Stimulated activated CD8-positive, alpha-beta memory T cell treated with anti-CD3 and anti-CD28 coated beads, Interleukin-4, amount 100 ng/mL, for 1 hour (primary cell): ENCODE measurements at places on chromosomes 2 and 18.

DNA sequence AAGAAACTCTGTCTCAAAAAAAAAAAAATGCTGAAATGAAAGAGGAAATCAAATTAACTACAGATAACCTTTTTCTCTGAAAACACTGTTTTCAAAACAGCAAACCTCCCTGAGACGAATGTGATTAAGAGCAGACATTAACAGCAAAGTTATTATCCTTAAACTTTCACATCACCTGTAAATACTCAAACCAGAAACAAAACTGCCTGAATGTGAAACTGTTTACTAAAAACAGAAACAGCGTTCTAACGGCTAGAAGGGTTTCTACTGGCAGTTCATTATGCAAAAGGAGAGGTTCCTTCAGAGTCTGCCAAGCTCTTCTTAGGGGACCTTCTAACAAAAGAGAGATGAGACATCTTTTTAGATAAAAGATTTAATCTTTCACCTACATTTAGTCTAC, 45.9 kb downstream of the PNO1 start:
- DNase-seq = no peak

DNA sequence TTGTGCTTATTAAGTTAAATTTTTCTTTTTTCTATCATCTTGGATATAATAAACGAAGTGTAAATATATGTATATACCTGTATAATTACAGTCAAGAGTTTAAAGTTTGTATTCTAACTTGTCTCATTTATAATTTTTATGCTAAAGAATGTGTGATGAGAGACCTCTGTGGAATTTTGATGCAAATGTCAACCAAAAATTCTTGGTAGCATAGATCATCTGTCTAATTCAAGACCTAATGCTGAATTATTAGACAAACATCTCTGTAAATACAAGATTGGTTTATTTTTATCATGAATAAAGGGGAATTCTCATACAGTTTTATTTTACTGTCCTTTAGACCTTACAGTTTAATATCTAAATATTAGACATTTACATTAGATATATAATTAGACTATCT, 149.2 kb upstream of the VWC2L start:
- DNase-seq = no peak

DNA sequence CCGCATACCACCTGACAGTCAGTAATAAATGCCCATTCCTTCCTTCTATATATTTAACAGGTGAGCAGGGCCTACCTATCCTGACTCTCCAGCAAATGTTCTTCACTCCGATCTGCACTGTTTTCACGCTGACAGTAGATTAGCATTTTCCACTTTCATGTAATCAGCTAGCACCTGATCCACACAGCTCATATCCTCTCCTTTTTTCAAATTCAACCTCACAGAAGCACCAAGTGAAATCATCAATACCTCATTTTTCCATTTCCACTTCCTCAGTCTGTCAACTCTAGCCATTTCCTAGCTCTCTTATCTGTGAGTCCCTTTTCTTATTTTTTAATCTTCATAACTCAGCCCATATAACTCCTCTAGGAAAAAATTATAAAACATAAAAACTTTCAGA, 402.8 kb downstream of the ZEB2 start:
- DNase-seq = no peak

GRCh38 chr2:188367164-188367563, 75.5 kb downstream of the GULP1 start:
- DNase-seq = no peak

DNA sequence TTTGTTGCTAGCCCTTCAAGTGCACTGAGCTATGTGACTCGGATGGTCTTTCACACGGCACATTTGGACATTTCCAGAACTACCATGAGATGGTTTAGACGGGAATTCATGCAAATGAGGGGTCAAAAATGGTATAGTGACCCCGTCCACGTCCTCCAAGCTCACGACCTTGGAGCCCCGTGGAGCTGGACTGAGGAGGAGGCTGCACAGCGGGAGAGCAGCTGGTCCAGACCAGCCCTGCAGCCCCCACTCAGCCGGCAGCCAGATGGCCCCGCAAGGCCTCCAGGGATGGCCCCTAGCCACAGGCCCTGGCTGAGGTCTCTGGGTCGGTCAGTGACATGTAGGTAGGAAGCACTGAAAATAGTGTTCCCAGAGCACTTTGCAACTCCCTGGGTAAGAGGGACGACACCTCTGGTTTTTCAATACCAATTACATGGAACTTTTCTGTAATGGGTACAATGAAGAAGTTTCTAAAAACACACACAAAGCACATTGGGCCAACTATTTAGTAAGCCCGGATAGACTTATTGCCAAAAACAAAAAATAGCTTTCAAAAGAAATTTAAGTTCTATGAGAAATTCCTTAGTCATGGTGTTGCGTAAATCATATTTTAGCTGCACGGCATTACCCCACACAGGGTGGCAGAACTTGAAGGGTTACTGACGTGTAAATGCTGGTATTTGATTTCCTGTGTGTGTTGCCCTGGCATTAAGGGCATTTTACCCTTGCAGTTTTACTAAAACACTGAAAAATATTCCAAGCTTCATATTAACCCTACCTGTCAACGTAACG, 88.8 kb downstream of the EPAS1 start:
- DNase-seq = no peak

GRCh38 chr2:63763391-63763941, 78.2 kb upstream of the UGP2 start:
- no peak for DNase-seq

DNA sequence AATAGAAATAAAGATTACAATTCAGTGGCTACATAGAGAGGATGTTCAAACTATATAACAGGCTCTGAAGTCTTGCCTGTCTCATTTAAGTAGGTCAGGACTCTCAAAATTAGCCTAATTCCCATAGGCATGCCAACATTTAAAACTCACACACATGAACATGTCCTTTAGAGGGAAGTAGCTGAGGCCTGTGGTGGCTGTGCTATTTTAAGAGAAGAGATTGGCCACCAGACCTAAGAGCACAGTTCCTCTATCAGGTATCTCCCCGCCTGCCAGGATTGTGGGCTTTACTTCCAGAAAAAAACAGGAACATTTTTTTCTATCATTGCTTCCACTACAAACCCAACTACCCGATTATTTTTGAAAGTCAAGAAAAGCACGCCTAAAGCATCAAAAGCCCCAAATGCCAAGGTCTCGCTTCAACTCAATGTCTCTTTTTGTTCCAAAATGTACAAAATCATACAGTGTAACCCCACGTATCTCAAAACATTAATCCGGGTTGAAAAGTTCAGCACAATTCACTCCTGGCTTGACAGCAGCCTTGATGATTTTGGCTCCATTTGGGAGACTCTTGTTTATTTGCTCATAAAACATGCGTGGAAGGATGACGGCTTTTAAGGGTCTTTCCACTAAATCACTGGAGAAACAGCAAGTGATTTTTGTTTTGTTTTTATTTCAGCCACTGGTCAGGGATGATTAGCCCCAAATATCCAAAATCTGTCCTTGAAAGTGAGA, 15.3 kb downstream of the FHL2 start:
- no peak for DNase-seq

DNA sequence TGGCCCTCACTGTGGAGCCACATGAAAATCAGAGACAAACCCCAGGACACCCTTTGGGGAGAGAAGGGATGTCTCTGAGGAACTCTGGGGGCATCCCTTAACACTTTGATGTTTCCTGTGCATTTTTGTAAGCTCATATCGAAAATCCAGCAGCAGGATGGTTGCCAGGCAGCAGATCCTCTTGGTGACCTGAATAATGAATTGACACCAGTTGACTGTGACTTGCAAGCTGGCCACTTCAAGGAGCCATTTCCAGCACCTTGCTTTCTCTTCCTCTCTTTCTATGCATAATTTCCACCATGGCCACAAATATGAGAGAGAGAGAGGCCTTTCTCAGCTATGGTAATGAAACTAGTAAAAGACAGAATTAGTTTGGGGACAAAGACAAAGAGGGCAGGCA, 91.7 kb downstream of the NRP2 start:
- no peak for DNase-seq

GRCh38 chr18:42730272-42730671, 385.2 kb downstream of the RIT2 start:
- DNase-seq = no peak

DNA sequence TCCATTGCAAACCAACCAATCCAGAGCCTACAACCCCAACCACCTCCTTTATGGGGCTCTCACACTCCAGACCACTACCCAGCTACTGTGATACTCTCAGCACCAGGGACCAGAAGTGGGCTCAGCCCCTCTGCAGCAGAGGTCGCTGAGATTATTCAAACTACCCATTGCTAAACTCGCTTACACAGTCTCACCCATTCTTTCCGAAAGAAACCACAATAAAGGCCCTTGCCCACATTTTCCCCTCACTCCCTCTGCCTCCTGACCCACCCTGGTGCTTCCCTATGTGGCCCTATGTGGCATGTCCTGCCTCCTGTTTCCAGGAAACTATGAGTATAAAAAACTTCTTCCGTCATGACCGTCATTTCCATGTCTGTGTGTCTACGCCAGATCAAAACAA, 10.7 kb downstream of the TEX51 start:
- no peak for DNase-seq

DNA sequence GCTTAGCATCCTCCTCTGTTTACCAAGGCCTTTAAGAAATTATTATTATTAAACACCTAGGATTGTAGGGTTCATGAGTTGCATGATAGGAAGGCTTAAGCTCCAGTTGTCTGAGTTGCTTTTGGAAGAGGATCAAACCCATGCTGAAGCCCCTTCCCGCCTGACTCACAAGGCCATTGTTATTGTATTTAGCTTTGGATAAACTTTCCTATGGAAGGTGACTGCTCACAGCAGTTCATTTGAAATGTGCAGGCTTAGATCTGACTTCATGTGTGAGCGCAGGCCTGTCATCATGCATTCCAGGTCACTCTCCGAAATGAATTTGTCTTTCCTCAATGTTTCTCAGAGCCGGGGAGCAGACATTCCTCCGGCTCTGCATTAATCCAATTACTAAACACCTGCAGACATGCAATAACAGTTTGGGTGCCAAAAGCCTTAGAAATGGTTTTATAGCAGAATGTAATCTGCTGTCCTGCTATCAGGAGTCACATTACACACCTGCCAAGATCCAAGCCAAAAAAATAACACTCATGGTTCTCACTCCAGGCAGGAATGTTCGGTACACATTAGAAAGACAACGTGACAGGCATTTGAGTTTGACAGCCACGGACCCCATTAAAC, 119.9 kb downstream of the OSR1 start:
- DNase-seq = no peak

GRCh38 chr2:126657148-126657635, 1.2 kb downstream of the GYPC start:
- DNase-seq = no peak

DNA sequence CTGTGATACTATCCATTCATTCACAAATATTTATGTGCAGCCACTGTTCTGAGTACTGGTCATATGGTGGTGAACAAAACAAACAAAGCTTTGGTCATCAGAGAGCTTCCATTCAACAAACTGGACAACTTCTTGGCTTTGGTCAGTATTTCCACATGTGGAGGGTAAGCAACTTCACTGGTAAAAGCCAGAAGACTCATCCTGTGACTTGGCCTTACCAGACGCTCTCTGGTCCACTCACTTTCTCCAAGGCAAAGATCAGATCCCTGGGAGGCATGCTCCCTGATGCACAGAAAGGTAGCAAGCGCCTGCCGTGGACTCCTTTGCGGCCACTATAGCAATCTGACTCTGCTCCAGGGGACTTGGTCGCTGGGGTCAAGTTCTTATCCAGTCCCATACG, 179.5 kb downstream of the EN1 start:
- no peak for DNase-seq

DNA sequence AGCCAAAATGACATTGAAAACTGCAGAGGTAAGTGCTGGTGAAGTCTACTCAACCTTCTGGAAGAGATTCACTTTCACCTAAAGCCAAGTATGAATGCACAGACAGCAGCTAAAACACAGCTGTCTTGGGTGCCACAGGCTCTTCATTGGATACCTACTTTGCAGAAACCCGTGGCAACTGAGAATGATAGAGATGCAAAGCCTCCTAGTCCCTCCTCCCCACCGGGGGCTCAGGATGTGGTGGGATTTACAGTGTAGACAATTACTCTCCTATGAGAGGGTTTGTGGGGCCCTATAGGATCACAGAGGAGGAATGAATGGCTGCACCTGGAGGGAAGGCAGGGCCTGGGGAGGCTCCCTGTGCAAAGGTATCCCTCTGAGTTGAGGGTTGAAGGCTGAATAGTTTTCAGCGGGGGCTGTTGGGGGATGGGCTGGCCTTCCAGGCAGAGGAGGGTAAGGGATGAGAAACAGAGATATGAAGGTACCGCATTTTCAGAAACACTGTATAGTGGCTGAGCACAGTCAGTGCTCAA, 131.6 kb downstream of the RNF144A start:
- DNase-seq = no peak
